ENCODE measurements at places on chromosomes 2 and 18.

- DNase-seq, result no peak
These were observed 94.7 kb upstream of the L3MBTL4 start for GRCh38 chr18:6509417-6509816.

DNA sequence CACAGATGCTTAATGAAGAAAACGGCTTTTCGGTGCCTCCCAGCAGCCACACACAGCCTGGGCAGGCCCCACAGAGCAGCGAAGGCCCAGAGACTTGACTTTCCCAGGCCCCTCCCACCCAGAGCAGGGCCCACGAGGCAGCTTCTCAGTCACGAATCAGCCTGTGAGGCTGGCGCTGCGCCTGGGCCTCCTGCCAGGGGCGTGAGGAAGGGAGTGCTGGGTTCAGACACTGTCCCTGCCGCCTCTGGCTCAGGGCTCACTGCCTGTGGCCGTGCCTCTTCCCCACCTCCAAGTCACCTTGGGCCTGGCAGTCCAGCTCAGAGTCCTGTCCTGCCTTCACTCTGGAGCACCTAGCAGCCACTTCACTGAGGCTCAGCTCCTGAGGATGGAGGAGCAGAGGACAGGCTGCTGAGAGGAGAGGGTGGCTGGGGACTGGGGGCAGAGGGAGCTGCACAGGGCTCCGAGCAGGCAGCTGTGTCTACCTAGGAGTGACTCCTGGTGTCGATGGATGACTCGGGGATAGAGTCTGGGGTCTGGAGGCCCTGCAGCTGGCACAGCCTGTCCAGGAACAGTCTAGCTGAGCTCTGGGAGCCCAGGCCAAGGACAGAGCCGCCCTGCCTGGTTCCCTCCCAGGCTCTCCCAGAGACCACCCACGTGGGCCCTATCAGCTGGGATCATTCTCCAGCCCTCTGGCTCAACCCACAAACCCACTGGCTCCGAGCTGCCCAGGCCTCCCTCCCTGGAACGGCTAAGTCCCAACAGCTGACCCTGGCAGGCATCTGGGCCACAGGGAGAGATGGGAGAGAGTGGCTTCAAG lies 36.4 kb upstream of the FOSL2 start:
- no peak for DNase-seq

- no peak for DNase-seq
These were observed 577.4 kb upstream of the RAB6C start for GRCh38 chr2:129402076-129402475.

GRCh38 chr2:29314816-29315571 lies 199.8 kb downstream of the CLIP4 start:
- DNase-seq, result peak; percentile 69

GRCh38 chr2:25483607-25484266 lies 142.0 kb upstream of the DNMT3A start:
- no peak for DNase-seq

- no peak for DNase-seq
These were observed 100.8 kb downstream of the MRPS9 start for GRCh38 chr2:105138643-105139042.

DNA sequence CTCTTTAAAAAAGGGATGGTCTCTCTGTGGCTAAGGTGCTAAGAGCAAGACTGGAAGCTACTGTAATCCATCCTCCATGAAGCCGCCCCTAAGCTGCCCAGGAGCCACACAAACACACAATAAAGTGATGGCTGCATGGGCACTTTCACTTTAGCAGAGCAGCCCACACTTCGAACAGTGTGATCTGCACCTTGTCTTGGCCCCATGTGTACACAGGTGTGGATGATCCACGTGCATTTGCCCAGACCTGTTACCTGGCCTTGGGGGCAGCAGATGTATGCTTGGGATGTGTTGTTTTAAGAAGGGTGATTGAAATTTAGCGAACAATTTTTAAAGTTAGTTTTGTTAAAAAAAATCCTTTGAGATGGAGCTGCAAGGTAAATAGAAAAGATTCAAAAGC lies 39.9 kb downstream of the TMEM178A start:
- no peak for DNase-seq

GRCh38 chr2:96116424-96116878 lies at the start of gene ADRA2B:
Gene ADRA2B, minus strand, starts transcription at chr2:96116571. Its CDS starts 422 bp downstream, at chr2:96116149.
- peak; percentile 80 for DNase-seq

- DNase-seq, result no peak
These were observed 15.4 kb downstream of the ZNF516 start for GRCh38 chr18:76479351-76480238.

DNA sequence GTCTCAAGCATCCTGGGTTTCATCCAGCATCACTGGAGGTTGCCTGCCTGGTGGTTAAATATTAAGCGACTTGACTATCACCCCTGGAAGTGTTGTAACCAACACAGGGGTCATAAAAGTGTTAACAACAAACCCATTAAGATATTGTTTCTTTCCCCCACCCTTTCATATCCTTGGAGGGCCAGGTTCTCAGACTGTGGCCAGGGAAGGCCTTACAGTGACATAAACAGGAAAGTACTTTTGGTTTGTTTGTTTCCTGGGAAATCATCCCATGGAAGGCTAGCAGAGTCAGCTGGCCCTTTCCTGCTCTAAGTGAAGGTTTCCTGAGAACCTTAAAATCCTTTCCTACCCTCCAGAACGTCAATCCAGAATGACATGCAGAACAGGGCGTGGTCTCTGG lies 160.9 kb downstream of the CLIP4 start:
- no peak for DNase-seq

DNA sequence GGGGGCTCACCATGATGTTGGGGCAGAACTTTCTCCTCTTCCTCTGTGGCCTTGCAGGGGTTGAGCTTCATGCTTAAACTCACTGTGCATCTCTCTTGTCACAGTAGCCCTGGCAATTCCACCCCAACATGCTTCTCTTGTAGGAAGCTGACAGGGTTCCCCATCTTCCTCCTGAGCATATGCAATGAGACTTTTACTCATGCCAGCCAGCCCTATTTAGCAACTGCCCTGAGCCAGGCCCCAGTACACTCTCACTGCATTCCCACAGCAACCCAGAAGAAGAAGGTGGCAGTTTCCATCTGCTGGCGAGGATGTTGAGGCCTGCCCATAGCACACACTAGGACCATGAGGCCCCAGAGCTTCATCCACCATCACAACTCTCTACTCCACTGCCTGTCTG lies 72.2 kb upstream of the TEX51 start:
- no peak for DNase-seq

- no peak for DNase-seq
These were observed 188.5 kb downstream of the ASB1 start for GRCh38 chr2:238615187-238615586.

DNA sequence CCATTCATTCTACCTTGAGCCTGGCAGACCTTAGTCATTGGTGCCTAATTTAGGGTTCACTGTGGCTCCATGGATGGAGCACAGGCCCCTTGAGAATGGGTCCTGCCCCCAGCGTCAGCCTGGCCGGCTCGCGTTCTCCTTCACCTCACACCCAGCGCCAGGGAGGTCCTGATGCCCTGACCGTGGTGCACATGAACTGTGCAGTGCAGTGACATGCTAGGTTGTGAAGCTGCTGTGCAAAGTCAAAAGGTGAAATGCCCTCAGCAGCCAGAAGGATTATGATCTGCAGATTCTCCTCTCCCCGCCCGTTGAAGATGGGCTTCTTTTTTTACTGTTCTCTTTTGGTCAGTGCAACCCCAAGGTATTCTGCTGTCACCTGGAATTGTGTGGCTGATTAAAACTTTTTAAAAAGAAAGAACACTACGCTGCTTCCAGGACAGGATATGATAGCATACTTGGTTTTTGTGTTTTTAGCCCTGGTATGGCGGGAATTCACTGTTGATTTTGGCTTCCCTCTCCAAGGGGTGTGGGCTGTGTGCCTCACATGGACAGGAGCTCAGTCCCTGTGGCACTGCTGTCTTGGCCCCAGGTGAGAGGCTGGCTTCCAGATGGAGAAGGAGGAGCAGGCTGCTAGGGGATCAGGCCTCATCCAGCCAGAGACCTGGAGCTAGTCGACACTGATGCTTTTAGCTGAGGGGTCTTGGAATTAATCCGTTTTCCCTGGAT lies 49.4 kb upstream of the MCFD2 start:
- DNase-seq, result no peak

GRCh38 chr2:177724398-177725287 lies 332.1 kb downstream of the AGPS start:
- peak; percentile 1 for DNase-seq

- DNase-seq, result no peak
These were observed 29.8 kb upstream of the MAL start for GRCh38 chr2:94995553-94996304.

DNA sequence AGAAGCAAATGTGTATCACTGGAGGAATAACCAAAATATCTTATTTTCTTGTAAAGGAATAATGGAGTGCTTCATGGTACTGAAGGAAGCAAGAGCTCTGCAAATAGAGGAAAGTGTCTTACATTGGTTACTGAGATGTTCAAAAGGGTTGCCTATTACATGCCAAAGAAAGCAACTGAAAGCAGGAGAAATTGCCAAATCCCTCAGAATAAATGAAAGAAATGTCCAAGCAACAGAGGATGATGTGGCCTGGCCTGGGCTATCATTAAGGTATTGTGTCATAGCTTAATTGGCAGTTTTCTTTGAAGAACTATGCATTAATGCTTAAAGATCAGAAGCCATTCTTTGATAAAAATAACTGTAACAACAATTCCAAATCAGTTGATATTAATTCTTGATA lies 173.7 kb downstream of the RAB3GAP1 start:
- no peak for DNase-seq

DNA sequence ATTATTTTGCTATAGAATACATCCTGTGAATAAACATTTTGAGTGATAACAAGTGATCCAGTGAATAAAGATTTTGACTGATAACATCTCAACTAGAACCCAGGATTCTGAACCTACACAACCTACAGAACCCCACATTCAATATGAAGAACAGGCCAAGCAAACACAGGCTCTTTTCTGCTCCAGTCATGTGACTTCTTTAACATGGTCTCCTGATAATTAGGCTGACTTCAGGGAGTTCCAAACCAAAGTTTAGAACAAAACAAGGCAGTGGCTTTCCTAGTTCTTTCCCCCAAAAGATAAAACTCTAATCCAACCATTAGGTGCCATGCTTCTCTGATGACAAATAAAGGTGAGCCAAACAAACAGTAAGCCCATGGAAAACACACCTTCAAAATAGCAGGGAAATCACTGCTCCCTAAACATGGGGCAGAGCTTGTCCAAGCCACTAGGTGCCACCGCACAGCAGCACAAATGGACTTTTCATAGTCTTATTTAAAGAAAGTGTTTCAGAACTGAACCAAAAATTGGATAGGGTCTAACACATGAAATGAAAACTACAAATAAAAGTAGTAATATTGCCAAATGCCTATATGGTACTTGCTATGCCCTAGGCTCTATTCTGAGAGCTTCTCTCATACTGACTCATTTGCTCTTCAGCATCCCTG lies 95.3 kb downstream of the EVA1A start:
- DNase-seq, result no peak

Data from GM06990 (cell line).